ENCODE measurements at places on chromosomes 7 and 10. TPM values are rescaled to one million over a fixed set of nuclear protein-coding genes. Genes with fewer than 3 reads are reported as not detected.
A peak's percentile ranks its signal among the peaks of the same experiment; 100 is the strongest.

MOGAT3 gene
- not detected for total RNA-seq

SDK1 gene
- 12.9 TPM for total RNA-seq

NACAD gene
- total RNA-seq, result 1.4 TPM

OR13A1 gene
- total RNA-seq, result not detected

- no peak for DNase-seq
- no peak overlapping the region for H3K27ac ChIP-seq
- H3K27me3 ChIP-seq, result no peaks in the 10 kb centered on the region
- no peak overlapping the region for H3K4me3 ChIP-seq
Measured at GRCh38 chr7:41164440-41164839, 538.5 kb downstream of the INHBA start.

DNA sequence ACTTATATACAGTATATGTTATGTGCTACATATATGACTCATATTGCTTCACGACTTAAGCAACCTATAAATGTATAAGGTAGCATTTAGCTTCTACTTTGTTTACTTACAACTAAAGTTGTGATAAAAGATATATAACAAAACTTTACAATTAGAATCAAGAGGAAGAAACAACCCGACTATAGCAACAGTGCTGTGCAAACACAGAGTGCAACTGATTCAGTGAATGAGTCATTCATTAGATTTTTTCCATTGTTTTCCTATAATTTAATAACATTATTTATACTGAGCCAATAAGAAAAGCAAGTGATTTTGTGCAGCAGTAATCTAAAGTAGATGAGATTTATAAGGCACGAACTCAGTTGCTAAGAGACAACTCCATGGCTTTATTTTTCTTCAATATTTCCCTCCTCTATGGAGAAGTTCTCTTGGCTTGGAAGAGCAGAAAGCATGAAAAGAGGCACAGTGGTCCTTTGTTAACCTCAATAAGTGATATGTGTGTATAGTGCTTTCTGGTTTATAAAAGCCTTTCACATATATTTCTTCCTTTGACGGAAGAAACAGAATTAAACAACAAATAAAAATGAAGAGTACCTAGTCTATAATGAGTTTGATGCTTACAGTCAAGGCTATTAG lies 19.8 kb downstream of the CEP41 start:
- no peak overlapping the region for H3K27ac ChIP-seq
- DNase-seq, result no peak
- H3K36me3 ChIP-seq, result no peaks in the 10 kb centered on the region
- no peaks in the 10 kb centered on the region for H3K4me1 ChIP-seq

DNA sequence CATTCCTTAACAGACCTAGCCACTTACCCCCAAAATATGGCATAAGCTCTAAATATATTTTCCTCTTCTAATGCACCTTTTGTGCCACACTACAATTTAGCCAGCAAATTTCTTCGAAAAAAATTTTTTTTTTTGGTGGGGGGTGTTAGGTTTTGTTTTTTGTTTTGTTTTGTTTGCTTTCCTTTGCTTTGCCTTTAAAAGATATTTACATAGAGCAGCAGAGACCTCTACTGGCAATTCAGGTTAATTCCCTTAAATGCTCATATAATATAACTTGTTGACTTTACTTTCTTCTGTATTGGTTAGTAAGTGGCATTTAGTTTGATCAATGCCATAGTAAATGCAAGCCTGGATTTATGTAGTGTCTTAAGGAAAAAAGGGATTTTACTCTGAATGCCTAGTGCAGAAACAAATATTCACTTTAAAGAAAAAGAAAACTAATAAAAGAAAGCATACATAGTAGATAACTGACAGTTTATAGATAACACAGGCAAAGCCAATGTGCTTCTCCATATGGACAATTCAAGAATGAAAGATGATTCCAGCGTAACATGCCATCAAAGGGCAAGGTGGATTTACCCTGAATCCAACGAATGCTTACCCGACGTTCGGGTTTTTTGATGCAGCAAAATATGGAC lies 1250.6 kb downstream of the GATA3 start:
- peaks cover 8% of the 10 kb centered on the region for H3K27me3 ChIP-seq
- no peak for DNase-seq
- H3K4me1 ChIP-seq, result no peaks in the 10 kb centered on the region
- no peak overlapping the region for H3K4me3 ChIP-seq
- no peaks in the 10 kb centered on the region for H3K36me3 ChIP-seq

- H3K4me3 ChIP-seq, result no peak overlapping the region
- peaks cover 20% of the 10 kb centered on the region for H3K36me3 ChIP-seq
- no peak overlapping the region for H3K27ac ChIP-seq
- DNase-seq, result peak; percentile 31
Measured at GRCh38 chr10:129759214-129760002, 204.7 kb downstream of the EBF3 start.

- no peaks in the 10 kb centered on the region for H3K36me3 ChIP-seq
- peak overlapping the region; percentile 82 for H3K27ac ChIP-seq
- H3K4me3 ChIP-seq, result no peak overlapping the region
- H3K27me3 ChIP-seq, result no peaks in the 10 kb centered on the region
- peak; percentile 66 for DNase-seq
- H3K4me1 ChIP-seq, result peaks cover 95% of the 10 kb centered on the region
Measured at GRCh38 chr10:5503477-5503835, 4.1 kb upstream of the CALML5 start.

DNA sequence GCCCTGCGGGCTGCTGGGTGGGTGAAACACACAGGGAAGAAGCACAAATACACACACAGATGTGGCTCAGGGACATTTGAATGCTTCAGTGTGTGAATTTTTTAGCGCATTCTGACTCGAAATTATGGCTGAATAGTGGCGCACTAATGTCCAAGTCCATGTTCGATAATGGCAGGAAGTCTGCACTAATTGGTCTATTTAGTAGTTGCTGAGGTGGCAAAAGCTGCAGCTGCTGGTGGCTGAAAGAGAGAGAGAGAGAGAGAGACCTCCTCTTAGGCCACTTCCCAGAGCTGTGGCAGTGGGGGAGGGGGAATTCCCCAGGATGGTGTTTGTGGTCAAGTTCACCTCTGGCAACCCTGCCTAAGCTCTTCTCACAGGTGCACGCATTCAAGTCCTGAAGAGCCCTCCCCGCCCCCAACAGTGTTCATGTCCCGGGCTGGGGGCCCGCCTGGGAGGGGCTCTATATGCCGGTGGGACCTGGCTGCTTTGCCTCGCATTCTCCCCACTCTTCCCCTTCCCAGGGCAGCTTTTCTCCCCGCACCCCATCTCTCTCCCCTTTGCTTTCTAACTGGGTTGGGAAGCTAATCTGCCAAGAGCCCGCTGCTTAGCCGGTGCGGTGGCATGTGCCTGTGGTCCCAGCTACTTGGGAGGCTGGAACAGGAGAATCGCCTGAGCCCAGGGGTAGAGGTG lies 6.0 kb upstream of the MNX1 start:
- peaks cover 41% of the 10 kb centered on the region for H3K4me1 ChIP-seq
- H3K27ac ChIP-seq, result no peak overlapping the region
- DNase-seq, result peak; percentile 43
- H3K27me3 ChIP-seq, result peaks cover 100% of the 10 kb centered on the region
- H3K36me3 ChIP-seq, result no peaks in the 10 kb centered on the region
